ENCODE measurements at places on chromosomes 4 and X.

DNA sequence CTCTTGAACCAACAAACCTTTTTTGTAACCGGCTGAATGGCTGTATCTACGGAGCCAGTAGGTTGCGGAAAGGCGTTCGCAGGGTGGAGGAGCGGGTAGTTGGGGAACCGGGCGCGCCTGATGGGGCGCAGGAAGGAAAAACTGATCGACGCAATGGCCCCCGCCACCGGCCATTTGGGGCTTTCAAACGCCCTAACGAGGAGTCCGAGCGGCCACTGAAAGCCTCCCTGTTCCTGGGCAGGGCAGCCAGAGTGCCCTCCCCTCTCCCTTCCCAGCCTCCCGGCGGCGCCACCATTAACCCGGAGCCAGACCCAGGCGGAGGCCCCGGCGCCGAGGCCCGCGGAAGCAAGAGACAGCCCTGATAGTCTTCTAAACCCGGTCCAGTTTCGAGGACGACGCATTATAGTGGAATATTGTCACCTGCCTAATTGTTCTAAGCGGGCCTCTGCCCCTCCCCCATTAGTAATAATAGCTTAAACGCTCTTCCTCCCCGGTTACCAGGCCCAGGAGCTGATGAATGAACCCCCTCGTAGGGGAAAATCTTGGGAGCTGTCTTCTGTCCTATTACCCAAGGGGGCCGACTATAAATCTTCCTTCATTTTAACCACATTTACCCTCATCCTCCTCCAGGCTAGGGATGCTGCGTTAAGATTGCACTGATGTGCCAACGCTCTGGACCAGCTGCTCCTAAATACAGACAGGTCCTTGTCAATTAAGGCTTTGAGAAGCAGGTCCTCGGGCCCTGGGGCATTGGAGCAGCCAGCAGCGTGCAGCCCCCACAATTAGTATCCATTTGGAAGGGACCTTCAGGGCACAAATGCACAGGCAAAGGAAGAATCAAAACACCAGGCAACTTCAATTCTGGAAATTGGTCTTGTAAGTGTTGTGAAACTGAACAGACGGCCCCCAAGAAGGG is 61.6 kb upstream of the TMEM33 start:
- no peak for DNase-seq

GRCh38 chr4:73066445-73066844 is 3.1 kb downstream of the COX18 start:
- no peak for DNase-seq

DNA sequence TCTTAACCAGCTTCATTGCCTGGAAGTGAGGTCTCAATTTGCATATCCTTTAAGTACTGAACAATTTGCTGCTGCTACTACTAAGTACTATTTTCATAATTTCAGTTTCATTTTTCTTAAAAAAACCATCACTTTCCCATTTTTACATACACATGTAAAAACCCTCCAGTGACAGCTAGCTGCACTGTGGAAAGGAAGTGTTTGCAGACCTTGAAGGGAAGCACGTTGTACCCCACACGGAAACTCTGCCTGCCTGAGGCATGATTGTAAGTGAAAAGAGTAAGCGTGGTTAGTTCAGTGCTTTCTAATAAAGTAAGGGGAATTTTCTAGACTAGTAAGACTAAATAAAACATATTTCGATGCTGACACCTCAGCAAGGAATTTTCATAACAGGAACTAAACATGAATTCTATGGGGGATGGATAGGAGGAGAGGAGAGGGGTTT is 103.6 kb downstream of the RAPGEF2 start:
- DNase-seq: no peak

GRCh38 chr4:38664706-38665401 is 855 bp downstream of the KLF3 start:
- peak; percentile 77 for DNase-seq

DNA sequence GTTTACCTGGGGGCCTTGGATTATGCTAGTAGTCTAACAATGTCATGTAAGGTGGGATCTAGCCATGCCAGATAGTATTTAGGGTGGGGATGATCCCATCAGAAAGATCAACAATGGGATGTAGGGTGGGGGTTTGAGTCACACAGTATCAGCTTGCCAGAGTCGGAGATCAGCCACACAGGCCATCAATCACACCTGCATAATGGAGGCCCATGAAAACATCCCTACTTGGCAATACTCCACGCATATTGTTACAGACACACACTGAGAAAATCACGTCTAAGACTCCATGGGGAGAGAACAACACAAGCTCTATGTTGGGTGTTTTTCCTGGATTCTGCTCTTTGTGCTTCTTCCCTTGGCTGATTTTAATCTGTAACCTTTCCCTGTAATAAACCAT is 49.5 kb upstream of the SLC25A4 start:
- no peak for DNase-seq

GRCh38 chr4:3673716-3674478 is 92.3 kb upstream of the ADRA2C start:
- DNase-seq: peak; percentile 18

GRCh38 chr4:182969651-182970279 is 52.6 kb upstream of the DCTD start:
- no peak for DNase-seq

DNA sequence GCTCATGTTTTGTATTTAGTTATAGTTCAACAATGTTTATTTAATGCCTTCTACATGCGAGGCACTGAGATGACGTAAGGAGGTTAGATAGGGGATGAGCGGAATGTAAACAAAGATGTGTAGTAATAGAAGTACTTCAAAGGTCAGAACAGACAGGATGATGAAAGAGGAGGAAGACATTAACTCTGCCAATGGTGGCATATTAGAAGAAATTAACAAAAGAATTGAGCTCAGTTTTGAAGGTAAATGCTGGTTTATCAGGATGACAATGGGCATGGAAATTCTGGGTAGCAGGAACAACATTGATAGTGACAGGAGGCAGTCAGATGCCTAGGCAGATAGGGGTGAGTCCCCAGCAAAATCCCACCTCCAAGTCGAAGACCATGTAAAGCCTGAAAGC is 62.3 kb upstream of the PGRMC2 start:
- DNase-seq: no peak

- no peak for DNase-seq
Observed at GRCh38 chr4:162366146-162366545, 202.3 kb upstream of the FSTL5 start.

- no peak for DNase-seq
Observed at GRCh38 chr4:48187813-48188212, 53.8 kb upstream of the TXK start.

DNA sequence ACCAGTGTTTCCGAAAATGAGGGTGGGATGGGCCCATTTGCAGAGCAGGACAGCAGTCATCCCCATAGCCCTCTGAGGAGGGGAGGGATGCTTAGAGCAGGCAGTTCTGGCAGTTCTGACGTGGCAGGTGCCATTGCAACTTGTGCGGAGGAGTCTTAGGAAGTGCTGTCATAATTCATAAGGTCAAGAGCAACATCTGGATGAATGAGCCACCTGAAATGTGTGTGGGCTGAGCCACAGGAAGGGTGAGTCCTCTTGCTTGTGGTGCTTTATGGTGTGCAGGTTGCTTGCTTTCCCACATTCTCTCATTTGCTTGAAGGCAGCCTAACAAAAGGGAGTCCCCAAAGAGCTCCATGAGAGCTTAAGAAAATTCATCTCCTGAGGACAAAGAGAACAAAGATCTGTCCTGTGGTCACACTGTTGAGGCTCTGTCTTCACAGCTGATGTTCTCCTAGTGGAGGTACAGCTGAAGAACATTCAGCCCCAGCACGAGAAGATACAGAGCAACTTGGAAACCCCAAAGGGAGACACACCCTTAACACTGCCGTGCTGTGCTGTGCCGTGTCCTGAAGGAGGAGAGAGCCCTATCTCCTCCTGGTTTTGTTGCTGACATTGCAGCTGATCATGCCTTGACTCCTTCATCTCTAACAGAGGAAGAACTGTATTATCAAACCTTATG is 60.3 kb downstream of the DLG3 start:
- no peak for DNase-seq

DNA sequence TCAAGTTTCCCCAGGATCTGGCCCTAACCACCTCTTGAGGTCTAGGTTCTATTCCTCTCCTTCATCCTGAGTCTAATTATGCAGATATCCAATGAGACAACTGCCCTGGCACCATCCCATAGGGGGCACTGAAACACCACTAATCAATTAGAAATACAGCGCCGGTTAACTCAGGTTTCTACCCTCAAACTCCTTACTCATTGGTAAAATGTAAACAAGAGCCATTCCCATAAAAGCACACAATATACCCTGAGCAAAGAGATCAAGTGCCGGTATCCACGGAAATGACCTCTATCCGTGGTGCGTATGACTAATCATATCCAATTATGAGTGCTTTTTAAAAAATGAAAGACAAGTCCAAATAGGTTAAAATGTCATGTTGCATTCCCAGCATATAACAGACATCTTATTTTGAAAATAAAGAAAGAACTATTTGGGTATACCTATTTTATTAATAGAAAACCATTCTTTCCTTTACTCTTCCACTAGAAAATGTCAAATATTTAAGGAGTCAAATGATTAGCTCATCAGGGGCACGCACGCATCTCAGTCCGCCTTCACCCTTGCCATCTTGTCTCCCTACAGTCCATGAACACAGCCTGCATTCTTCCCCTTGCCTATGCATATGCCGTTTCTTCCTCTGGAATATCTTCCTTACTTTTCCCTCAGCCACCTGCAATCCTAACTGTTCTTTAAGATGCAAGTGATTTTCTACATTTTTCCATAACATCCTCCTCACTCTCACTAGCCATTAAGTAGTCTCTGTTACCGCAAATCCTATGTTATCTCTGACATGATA is 141.1 kb downstream of the MAML3 start:
- no peak for DNase-seq

DNA sequence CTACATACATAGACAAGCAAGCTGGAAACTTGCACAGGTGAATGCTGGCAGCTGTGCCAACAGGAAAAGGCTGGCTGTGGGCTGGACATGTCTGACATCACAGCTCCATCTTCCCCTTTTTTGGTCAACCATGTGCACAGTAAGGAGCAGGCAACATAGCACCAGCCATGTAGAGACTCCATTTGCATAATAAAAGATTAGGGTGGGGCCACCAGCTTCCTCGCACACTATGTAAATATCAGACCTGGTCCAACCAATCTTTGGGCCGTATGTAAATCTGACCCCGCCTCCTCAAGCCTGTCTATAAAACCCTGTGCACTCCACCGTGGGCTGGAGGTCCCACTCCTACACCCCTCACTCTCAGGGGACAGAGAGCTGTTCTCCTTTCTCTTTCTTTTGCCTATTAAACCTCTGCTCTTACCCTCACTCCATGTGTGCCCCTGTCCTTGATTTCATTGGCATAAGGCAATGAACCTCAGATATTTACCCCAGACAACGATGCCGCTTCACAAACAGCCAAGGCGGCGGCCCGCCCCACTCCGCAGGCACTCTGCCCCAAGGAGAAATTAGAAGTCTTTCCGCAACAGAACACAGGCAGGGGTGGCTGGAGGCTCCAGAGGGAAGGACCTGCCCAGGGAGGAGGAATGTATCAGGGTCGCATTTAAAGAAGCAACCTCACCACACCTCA is 862.2 kb downstream of the TRIML1 start:
- no peak for DNase-seq

DNA sequence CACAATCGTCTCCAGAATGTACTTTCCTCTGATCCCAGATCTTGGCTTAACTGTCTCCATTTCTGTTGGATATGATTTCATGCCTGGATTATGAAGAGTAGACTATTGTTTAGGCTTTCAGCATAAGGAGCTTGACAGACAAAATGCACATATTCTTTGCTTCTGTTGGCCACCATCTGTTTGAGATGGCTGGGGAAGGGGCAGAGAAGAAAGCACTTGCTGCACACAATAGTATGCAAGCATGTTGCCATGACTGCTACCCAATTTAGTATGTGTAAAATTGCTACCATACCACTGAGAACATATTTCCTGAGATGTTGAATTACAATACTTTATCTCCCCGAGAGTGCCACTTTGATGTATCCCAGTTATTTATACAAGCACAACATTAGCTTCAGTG is 127.9 kb upstream of the BMPR1B start:
- no peak for DNase-seq

GRCh38 chr4:189615217-189615663 is 325.4 kb upstream of the FRG1 start:
- no peak for DNase-seq

DNA sequence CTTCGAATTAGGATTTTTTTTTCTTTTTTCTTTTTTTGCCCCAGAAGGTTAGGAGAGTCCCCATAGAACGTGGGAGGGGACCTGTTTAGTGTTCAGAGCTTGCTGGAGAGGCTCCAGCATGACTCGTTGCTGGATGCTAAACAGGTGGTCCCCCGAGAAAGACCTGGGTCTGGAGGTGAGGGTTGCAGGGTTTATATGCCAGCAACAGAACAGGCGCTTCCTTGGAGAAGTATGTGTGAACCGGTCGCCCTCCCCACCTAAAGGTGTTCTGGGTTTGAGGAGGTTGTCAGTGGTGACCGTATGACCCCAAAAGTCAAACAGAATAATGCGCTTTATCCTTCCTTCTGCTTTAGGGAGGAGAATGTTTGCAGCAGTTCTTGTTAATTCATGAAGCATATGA is 52.1 kb upstream of the SHOX start:
- no peak for DNase-seq

DNA sequence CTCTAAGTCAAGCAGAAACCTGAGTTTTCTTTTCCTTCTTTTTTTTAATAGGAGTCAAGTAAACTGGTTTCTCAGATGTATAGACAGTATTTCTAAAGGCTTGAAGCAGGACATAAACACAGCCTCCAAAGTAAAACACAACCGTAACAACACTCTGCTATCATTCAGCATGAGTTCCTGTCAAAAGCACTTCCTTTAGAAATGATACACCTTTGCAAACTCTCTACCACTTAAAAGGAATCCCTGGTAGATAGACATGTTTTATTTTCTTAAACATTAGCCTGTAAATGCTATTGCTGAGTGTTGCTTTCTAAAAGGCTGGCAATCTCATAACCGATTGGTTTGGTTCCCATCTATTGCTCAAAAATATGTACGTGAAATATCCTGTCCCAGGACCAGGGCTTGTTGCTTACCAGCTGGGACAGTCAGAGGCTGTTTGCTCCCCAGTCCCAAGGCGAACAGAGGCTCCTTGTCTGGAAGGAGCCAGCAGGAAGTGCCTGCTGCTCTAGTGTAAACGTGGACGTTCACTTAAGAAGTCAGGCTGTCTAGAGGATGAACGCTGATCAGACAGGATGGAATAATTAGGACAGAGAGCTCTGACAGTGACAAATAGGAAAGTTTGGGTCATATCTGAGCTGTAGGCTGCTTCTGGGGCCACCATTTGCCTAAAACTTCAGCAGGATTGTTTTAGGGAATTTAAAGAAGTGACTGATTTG is 173.9 kb upstream of the KLF3 start:
- DNase-seq: no peak

GRCh38 chr4:183995570-183995969 is 90.5 kb downstream of the STOX2 start:
- DNase-seq: no peak

DNA sequence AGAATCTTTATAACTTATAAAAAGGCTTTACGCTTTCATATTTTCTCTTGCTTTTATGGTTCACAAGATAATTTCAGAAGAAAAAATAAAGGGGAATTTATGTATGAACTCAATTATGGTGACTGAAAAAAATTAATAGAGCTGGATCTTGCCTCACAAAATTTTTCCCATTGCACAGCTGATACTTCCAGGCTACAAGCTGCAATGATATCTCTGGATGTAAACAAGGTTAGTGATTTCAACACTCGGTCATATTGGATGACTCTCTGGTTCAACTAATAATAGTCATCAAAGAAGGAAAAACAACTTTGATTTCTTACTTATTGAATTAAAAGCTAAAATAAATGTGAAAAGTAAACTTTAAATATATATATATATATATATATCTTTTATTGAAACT is 868.0 kb downstream of the FAT4 start:
- DNase-seq: no peak

GRCh38 chr4:186900984-186901383 is 177.3 kb upstream of the FAT1 start:
- no peak for DNase-seq

GRCh38 chr4:122163767-122164166 is 11.6 kb downstream of the BLTP1 start:
- DNase-seq: no peak

Data from Right ventricle myocardium inferior (tissue), 1 donor.